ENCODE measurements at places on chromosomes 3 and 15.
A peak's percentile ranks its signal among the peaks of the same experiment; 100 is the strongest.

GRCh38 chr3:29683018-29683993 lies 402.4 kb downstream of the RBMS3 start:
- no peak for DNase-seq

GRCh38 chr15:38666865-38667510 lies 102.4 kb upstream of the RASGRP1 start:
- DNase-seq = no peak

DNA sequence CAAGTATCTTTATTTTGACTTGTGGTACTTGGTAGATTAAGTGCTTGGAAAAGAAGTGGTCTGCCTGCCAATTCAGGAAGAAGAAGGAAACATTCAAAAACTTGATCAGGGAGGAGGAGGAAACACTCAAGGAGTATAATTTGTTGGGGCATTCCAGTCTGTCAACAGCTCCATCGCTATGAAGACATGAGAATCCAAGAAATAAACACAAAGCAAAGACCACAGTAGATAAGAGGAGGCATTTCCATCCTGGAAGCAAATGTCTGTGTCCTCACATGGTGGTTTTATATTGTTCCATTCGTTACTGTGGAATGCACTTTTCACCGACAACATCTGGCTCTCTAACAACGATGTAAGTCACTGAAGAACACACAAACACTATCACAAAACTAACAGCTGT lies 176.1 kb upstream of the FRMD4B start:
- DNase-seq = no peak

GRCh38 chr3:123652342-123652984 lies 67.6 kb upstream of the HACD2 start:
- DNase-seq = peak; percentile 67

- no peak for DNase-seq
Observed at GRCh38 chr15:20356444-20356910, 185.1 kb downstream of the GOLGA6L6 start.

GRCh38 chr3:32325201-32325600 lies 66.5 kb upstream of the CMTM7 start:
- no peak for DNase-seq

GRCh38 chr15:51833772-51834171 lies 4.3 kb downstream of the TMOD3 start:
- DNase-seq = no peak

GRCh38 chr3:51703068-51703760 lies 3.7 kb upstream of the GRM2 start:
- DNase-seq = peak; percentile 36

DNA sequence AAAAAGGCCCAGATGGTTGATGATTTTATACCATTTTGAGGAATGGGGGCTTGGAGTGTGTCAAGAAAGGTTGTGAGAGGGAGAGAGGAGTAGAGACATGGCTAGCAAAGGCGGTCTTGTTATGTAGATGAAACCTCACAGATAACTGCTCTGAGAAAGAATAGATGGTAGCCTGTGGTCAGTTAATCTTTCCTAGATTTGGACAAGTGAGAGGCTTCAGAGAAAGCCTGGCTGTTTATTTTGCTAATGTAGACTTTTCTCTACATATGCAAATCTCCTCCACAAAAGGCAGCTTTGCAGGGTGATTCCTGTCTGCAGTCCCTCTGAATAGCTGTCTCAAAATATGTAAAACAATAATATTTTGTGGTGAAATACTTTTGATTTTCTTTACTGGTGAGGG lies 177.3 kb downstream of the OTOL1 start:
- DNase-seq = no peak

DNA sequence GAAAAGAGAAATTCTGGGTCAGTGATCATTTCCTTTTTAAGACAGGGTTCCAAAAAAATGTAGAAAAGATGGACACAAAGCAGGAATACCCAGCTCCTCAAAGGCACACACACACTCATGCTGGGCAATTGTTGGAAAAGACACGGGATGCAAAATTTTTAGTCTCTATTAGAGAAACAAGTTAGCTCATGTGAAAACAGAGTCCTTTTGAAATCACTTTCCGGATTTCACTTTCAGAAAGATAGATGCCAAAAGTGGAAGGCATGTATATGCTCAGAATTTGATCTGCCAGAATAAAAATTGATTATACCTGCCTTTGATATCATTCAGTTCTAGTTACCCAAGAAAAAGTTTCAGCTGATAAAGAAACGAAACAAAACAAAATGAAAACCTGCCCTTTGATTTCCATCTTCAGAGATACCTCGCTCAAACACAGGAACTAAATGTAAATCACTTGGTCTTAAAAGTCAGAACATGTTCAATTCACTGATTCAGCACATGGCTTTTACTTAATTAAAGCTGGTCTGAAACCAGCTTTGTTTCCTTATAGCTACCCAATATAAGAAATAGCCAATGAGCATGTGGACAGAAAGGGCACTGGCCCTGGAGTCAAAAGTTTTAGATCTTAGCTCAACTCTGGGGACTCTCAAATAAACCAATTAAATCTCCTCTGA lies 52.8 kb downstream of the PLD1 start:
- DNase-seq = no peak

DNA sequence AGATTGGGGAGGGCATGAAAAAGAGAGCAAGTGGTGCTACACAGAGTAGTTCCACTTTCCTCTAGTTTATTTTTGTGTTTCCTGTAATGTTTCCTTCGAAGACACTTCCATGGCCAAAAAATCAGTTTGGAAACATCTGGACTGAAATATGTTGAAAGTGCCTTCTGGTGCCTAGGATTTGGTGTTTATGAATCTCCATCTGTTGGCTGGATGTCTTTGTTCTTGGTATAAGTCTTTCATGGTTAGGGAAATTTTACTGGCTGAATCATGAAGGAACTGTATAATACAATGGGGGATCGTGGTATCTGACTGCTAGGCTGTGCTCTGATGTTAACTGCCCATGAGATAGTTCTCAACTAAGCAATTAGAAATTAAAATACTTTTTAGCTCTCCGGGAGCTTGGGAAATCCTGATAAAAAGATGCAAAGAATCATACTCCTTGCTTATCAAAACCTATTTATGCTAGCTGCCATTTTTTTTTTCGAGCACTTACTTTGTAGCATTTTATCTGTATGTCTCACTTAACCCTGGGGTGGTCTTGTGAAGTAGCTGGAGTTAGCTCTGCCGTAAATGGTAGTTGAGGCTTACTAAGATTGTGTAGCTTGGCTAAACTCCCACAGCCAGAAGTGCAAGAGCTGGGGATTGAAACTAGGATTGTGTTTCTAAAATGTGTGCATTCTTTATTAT lies 21.9 kb downstream of the AKAP13 start:
- DNase-seq = no peak

GRCh38 chr3:123735456-123735855 lies 148.7 kb downstream of the MYLK start:
- no peak for DNase-seq

- DNase-seq = no peak
Observed at GRCh38 chr3:74839566-74839965, 225.1 kb upstream of the CNTN3 start.

- no peak for DNase-seq
Observed at GRCh38 chr3:52171514-52172261, 17.5 kb upstream of the POC1A start.

DNA sequence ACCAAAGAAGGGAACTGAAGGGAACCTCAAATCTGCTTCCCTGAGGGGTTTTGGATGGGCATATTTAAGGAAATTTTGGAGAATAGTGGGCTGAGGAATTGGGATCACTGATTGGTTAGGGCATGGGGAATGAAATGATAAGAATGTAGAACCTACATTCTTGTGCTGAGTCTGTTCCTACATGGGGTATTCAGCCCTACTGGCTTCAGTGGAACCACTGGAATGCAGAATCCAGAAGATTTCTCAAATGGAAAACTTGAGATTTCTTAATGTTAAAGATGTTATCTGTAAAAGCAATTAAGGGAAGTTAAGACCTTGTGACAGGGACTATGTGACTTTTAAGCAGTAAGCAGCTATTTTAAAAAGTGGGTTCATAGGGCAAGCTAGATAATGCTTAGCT lies 1062.4 kb downstream of the AGBL1 start:
- DNase-seq = no peak

- no peak for DNase-seq
Observed at GRCh38 chr3:23884481-23884880, 32.3 kb downstream of the NKIRAS1 start.

- DNase-seq = no peak
Observed at GRCh38 chr3:127354761-127355160, 66.9 kb upstream of the PRR20G start.

- no peak for DNase-seq
Observed at GRCh38 chr3:161914703-161915417, 418.3 kb downstream of the OTOL1 start.

- peak; percentile 7 for DNase-seq
Observed at GRCh38 chr3:53680028-53680427, 166.2 kb downstream of the CHDH start.

DNA sequence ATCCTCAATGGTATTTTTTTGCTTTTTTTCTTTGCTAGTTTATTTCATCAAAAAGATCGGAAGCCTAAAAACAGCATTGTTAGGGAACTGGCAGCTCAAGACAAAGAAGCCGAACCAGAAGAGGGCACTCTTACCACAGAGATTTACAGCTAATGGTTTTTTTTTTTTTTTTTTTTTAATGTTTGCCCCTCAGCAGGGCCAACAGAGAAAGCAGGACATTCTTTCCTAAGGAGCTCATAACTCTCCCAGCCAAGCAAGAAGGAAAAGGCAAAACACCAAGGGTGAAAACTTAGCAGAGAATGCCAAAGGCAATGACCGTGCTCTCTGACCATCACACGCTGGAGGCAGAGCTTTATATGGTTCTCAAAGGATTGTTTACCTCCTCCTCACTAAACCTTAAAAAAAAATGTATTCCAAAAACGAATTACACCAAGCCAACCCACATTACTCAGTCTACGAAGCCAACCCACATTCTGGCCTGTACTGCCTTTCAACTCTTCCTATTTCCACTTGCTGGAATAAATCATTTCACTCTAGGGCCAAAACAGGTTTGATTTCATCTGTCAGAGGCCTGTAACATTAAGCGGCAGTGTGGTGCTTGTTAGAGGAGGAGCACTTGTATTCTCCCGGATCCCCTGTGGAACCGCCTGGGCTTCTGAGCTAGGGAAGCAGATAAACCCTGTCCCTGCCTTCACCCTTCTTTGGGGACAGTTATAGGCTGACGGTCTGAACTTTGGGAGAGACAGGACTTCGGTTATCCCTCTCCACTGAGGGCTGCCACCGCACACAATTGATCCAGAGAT lies 35.6 kb upstream of the GYG1 start:
- peak; percentile 25 for DNase-seq

GRCh38 chr15:42744195-42744594 lies 7.3 kb upstream of the CDAN1 start:
- no peak for DNase-seq

DNA sequence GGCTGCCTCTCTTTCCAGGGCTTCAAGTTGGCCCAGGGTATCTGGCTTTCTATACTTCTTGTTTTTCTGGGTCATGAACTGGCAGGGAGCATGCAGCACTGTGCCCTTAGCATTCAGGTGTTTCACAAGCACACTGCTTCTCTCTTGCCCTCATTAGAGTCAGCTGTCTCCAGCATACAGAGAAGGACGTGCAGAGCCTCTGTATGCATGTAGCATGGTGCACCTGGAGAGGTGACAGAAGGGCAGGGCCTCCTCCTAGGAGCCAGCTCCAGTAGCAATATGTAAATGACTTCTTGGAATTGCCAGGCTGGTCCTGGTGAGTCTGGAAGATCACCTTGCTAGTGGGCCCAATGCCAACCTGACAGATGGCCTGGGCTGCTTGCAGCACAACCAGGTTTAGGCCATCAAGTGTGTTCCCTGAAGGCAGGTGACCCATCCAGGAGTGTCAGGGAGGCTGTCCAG lies 44.8 kb upstream of the ATP2C1 start:
- DNase-seq = peak; percentile 93

- DNase-seq = peak; percentile 82
Observed at GRCh38 chr3:184261854-184262763, 756 bp upstream of the CAMK2N2 start.

Data from DMS79 treated with DMSO at 0.1 percent for 48 hours (cell line).